ENCODE measurements at places on chromosomes 2 and 18.

DNA sequence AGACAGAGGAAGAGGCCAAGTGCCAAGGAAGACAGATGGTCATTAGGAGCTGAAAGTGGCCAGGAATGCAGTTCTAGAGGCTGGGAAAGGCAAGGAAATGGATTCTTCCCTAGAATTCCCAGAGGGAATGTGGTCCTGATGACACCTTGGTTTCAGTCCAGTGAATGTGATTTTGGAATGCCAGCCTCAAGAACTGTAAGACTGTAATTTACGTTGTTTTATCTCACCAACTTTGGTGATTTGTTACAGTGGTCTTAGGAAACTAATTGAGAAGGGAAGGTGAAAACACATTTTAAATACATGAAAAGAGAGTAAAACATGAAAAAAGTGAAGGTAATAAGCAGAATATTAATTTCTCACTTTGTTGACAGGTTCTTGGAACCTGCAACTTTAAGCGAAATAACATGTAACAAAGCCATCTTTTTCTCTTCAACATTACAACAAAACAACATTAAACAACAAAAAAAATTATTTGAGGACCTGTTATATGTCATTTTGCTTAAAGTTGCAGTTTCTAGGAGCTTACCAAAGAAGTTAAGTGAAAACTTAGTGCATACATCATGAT lies 370.2 kb downstream of the METTL4 start:
- no peak for DNase-seq

- DNase-seq, result no peak
These were observed 18.0 kb downstream of the RAPGEF4 start for GRCh38 chr2:172753610-172754009.

DNA sequence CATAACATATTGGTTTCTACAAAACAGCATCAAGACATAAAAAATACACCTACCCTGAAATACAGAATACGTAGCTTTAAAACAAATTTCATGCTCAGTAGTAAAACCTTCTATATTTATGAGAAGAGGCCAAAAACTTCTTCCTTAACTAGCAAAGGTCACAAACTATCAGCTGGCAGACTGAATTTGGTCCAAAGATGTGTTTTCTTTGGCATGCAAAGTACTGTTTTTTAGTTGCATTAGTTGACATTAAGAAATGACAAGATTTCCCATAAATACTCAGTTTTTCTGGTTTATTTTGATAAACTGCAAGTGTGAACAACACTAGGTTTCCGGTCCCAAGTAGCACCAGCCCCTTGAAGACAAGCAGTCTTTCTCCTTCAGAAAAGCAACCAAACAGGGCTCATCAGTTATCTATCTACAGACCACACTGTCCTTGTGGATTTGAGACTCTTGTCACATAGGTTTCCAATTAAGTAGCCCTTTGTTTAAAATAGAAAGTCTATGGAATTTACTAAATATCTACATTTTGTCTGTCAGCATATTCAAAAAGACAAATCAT lies 35.6 kb downstream of the SLC25A12 start:
- no peak for DNase-seq

GRCh38 chr18:9861933-9862332 lies 23.8 kb upstream of the TXNDC2 start:
- no peak for DNase-seq

- no peak for DNase-seq
These were observed 45.6 kb upstream of the ITGB6 start for GRCh38 chr2:160245614-160246155.

DNA sequence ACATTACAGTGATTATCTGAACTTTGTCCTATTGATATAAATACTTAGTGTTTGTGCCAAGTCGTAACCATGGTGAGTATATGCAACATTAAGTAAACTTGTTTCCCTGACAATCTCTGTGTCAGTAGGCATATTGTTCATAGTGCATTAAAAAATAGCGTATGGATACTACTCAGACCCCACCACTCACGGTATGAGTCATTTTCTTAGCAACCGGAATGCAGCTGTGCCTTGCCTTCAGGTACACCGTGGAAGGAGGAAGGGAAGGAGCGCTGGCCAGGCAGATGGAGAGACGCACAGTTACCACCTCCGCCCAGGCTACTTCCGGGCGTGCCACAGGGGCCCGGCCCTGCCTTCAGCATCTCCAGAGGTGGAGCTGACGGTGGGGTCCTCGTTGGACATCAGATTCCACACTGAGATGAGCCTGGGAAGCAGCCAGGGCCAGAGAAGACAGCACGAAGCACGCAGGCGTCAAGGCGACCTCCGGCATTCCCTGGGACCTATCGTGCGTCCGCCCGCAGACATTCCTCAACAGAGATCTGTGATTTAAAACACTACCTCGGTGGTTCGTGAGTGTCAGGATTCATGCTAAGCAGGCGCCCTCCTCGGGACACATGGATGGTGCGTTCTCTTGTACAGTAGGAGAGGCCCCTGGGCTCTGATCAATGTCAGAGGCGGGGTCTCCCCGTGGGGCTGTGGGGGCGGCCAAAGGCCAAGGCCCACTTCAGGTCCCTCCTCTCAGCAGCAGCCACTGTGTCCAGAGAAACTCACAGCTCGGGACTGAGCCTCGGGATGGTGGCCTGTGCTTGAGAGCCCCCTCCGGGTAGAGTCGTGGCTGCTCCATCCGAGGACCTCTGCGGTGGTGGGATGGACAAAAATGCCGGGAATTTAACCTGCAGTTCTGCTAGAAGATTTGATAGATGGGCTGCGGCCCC lies 82.2 kb upstream of the HDAC4 start:
- DNase-seq, result no peak

All from chondrocyte (in vitro differentiated cells).